ENCODE measurements at places on chromosomes 1 and 21.
A peak's percentile ranks its signal among the peaks of the same experiment; 100 is the strongest.

DNA sequence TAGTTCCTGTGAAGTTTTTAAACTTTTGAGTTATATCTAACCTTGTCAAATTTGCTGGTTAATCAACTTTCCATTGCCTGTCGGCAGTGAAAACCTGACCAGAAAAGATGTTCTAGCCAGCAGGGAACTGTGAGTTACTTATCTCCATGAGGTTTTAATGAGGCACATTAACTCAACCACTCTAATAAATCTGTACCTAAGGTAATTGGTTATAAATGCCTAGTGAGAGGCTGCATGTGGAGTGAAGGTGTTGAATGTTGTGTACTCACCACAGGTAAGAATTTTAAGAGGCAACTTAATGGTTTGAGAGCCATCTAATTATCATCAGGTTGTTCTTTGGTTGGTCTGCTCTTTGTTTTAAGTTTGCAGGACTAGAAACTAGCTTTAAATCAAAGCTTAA is 138.4 kb upstream of the LHX8 start:
- no peak for DNase-seq

GRCh38 chr1:206898915-206899431 is 1.7 kb downstream of the IL24 start:
- DNase-seq, result no peak

DNA sequence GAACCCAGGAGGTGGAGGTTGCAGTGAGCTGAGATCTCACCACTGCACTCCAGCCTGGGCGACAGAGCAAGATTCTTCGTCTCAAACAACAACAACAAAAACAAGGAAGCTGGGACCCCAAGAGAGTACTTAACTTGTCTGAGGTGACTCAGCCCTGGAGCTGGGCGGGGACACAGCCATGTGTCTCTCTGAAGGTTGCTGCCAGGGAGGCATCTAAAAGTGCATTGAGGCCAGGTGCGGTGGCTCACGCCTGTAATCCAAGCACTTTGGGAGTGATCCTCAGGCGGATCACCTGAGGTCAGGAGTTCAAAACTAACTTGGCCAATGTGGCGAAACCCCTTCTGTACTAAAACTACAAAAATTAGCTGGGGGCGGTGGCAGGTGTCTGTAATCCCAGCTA is 7.7 kb downstream of the IFI6 start:
- DNase-seq, result no peak

- no peak for DNase-seq
Observed at GRCh38 chr1:234907940-234908405, 220.7 kb downstream of the TOMM20 start.

- no peak for DNase-seq
Observed at GRCh38 chr21:36501589-36501892, 21.6 kb upstream of the CLDN14 start.

DNA sequence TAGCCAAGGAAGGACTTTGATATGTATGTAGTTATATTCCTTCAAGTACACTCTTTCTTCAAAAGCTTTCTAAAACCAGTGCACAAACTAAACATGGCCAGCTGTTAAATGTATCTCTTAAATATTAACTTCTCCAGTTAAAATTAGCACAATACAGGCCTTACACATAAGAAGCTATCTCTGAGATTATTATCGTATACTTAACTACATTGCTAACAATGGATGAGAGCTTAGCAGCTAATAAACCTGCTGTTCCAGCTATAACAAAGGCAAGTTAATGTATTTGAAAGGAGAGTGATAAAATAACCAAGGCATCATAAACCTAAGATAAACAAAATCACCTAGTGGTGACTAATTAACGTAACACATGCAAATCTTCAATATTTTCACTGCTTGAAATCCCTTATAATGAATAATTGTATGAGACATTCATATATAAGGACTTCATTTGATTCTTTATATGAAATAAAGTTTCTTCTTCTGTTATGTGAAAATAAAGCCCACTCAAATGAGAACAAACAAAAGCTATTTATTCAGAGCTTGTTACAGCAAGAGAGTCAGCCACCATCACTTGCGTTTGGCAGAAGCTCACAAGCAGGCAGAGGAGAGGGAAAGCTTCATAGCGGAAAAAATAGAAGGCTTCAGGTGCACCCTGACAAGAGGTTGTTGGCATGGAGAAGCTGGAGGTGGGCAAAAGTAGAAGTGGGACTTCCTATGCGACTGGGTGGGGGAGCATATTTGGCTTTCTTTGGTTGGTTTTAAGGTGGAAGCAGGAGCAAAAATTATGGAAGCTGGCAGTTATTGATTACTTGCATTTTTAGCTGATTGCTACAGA is 274.1 kb upstream of the CHRM3 start:
- DNase-seq, result no peak

DNA sequence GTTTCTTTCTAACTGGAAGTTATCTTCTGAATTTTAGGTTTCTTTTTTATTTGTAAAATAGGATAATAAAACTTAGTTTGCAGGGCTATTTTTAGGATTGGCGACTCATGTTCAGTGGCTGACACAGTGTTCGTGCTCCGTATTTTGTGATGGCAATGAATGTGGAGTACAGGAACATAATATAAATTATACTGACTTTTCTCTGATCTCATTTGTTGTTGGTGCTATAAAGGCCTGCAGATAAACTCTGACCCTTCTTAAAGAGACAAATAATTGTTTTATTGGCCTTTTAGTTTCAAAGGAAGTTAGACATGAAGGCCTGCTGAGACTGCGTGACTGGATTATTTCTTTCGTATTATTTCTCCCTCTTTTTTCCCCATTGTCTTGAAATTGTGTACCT is 339.6 kb downstream of the PDE4B start:
- no peak for DNase-seq

- no peak for DNase-seq
Observed at GRCh38 chr1:115771847-115772457, 3.4 kb upstream of the CASQ2 start.

GRCh38 chr1:79472067-79472656 is 465.6 kb upstream of the ADGRL4 start:
- no peak for DNase-seq

- peak; percentile 17 for DNase-seq
Observed at GRCh38 chr1:116909512-116910378, at the start of gene PTGFRN. PTGFRN (plus strand) TSS chr1:116909916; CDS start chr1:116910204, 288 bp downstream.

DNA sequence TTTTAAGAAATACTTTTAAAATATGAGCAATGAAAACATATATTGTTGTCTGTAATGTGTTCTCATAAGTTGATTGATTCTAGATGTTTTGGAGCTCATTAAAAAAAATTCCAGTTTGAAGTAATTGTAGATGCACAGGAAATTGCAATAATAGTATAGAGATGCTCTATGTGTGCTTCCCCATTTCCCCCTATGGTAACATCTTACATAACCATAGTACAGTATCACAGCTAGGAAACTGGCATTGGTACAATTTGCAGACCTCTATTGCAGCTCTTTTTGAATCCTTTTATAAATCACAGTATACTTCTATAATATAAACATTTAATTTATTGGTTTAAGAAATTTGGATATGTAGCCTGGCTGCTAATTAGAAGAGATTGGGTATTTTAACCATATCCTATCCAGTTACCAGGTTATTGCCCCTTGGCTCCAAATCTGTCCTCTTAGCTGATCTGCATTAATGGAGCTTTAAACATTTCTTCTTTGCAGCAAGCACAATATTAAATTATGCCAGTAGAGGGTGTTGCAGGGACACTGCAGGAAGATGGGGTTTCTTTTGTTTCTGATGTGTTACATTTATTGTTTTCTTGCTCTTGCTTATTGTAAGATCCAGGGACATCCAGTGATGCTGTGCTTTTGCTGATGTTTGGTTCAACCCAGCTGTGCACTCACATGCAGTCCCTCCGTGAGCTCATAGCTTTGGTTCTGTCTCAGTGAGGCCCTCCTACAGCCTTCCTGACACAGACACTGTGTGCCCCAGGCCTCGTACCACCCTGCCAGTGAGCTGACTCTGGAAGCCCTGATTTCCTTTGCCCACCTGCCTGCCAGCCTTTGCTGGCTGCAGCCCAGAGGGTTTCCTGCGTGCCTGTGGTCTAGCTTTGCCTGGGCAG is 103.3 kb downstream of the RABGAP1L start:
- DNase-seq, result no peak

GRCh38 chr1:29785554-29785953 is 549.2 kb downstream of the PTPRU start:
- DNase-seq, result no peak

GRCh38 chr1:199297887-199298286 is 659.0 kb downstream of the PTPRC start:
- no peak for DNase-seq

GRCh38 chr1:231116738-231117137 is 45.1 kb upstream of the TRIM67 start:
- no peak for DNase-seq

DNA sequence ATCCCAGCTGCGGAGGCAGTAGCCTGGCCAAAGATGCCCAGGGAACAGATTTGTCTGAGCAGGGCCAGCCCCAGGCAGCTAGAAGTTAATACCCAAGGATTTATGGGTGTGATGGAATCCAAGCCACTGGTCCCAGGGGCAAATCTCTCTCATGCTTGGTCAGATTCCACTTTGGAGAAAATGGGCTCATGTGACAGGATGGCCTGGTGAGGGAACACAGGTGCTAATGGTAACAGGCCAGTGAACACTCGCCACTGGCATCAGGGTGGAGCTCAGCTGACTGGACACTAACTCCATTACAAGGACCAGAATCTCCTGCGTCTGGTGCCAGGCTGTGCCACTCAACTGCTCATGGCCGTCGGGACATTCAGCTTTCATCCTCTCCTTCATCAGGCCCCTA is 12.0 kb downstream of the MDM4 start:
- DNase-seq, result no peak

DNA sequence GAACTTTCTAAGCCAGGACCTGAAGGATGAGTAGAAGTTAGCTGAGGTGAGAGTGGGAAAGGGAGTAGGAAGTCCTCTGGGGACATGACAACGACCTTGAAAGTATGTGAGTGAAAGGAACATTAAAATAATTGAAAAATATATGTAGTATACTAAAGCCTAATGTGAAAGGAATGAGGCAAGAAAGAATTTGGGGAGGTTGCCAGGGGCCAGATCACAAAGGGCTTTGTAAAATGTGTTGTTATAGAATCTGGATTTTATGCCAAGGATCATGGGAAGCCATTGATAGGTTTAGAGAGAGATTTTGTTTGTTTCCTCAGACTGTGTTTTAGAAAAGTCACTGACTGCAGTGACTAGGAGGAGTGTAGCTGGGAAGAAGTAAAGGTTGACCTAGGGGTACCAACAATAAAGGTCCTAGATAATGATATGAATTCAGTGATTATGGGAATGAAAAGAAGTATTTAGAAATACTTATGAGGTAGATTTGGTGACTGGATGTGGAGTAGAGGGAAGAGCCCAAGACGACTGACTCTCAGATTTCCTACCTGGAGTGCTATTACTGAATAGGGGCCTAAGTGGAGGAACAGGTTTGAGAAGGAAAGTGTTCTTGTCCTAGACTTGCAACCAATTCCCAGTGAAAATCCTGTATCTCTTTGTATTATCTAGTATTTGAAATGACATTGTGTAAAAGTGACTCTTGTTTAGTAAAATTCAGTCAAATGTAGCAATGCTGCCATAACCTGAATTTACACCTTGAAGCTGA is 179.8 kb downstream of the PHTF1 start:
- no peak for DNase-seq

DNA sequence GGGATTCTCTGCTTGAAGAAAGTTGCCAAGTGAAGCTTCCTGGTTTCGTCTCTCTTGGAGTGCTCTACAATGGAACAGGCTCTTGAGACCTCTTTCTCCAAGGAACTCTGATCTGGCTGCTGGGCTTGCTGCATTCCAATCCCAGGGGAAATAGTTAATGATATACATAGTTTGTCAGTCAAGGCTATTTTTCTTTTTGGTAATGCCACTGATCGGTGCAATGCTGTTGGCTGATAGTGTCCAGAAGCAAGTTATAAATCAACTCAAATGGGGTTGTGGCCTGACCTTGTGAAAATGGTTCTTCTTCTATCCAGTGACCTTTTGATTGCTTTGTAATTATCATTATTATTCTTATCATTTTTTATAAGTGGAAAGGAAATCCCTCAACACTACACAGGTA is 48.4 kb upstream of the TNFSF18 start:
- no peak for DNase-seq

- no peak for DNase-seq
Observed at GRCh38 chr1:107862064-107862463, 102.9 kb downstream of the VAV3 start.

DNA sequence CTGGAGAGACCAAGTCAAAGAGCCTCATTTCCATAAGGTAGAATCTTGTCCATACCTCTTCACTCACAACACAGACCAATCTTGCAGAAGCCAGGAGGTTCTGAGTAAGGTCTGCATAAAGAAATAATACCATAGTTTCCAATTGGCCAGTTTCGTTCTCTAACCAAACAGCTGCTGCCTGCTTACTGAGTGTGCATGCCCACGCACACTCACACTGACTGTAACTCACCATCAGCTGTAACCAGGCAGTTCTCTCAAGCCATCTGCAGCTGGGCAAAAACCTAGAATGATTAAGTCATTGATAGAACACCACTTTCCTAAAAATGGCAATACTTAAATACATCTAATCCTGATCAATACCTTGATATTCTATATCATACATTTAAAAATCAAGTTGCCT is 106.6 kb upstream of the VAV3 start:
- no peak for DNase-seq

DNA sequence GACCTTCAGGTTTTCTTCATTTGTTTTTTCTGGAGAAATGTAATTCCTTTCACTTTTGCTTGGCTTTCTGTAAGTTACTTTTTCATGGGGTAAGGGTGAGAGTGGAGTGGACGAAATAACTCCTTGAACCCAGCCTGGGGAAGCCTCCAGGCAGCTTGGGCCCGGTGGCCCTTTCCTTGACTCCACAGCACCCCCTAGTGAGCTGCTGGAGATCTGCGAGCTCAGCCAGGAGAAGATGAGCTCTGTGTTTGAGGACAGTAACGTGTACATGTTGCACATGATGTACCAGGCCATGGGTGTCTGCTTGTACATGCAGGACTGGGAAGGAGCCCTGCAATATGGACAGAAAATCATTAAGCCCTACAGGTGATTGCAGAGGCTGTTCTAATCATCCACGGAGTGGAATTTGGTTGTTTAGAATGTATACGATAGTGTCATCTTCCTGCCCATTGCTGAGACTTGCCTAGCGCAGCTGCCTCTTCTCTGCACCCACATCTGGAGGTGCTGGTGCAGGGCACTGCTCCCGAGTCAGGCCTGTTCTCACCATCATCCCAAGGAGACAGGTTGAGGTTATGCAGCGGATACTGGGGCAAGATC is 51.0 kb downstream of the SMYD2 start:
- peak; percentile 16 for DNase-seq

GRCh38 chr1:117622726-117623125 is 16.9 kb downstream of the TENT5C start:
- no peak for DNase-seq

- no peak for DNase-seq
Observed at GRCh38 chr1:91828583-91829281, 57.2 kb downstream of the TGFBR3 start.

- no peak for DNase-seq
Observed at GRCh38 chr1:164561472-164561871, 2.5 kb downstream of the PBX1 start.

DNA sequence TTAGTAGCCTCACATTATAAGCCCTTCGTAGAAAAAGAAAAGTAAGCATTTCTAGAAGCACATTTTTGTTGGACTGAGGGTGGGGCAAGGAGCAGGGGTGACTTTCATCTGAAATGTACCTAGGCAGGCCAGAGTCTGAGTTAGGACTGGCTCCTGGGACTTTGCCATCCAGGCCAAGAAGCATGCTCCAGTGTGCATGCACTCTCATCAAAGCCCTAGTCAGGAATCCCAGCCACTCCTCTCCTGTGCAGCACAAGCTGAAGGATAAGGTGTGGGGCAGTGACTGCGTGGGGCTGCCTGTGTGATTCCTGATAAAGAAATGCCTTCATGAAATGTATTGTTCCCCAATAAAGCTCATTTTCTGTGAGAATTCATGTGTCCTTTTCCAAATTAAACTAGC is 88.2 kb downstream of the GFI1 start:
- DNase-seq, result no peak

GRCh38 chr1:97350662-97351061 is 570.2 kb downstream of the DPYD start:
- DNase-seq, result no peak

Data from stimulated activated CD4-positive, alpha-beta T cell treated with anti-CD3 and anti-CD28 coated beads, Interleukin-15, amount 100 ng/mL, for 1 hour (primary cell).